ENCODE measurements at places on chromosomes 3 and 15. TPM values are rescaled to one million over a fixed set of nuclear protein-coding genes. Genes with fewer than 3 reads are reported as not detected.

Gene LRRC2
- total RNA-seq = under 0.01 TPM

Gene DMXL2
- 16.1 TPM for total RNA-seq

Gene SOX14
- not detected for total RNA-seq

Gene LRRC34
- total RNA-seq = under 0.01 TPM

Gene CTDSPL
- total RNA-seq = 80.6 TPM

Gene GOLGA8S
- total RNA-seq = under 0.01 TPM

Gene SLC25A20
- total RNA-seq = 11.8 TPM

Gene GMNC
- total RNA-seq = under 0.01 TPM

Gene DNAH1
- total RNA-seq = 1.2 TPM

Gene MORC1
- not detected for total RNA-seq

Gene SPATA12
- total RNA-seq = not detected

Gene CCDC80
- total RNA-seq = 8.2 TPM

Gene STRIT1
- total RNA-seq = not detected

Gene CLRN1
- total RNA-seq = not detected

Gene ISG20
- total RNA-seq = 99.9 TPM

Gene C2CD4B
- 0.26 TPM for total RNA-seq

Data from bronchial epithelial cell (primary cell).